ENCODE measurements at places on chromosomes 4 and X.

GRCh38 chr4:184288451-184289178 lies 70.9 kb upstream of the ENPP6 start:
- no peak for DNase-seq

- no peak for DNase-seq
Measured at GRCh38 chr4:129823105-129823504, 727.2 kb downstream of the C4orf33 start.

GRCh38 chrX:149021159-149021558 lies 483.9 kb downstream of the IDS start:
- no peak for DNase-seq

GRCh38 chr4:3491681-3492405 lies 28.7 kb downstream of the DOK7 start:
- no peak for DNase-seq

DNA sequence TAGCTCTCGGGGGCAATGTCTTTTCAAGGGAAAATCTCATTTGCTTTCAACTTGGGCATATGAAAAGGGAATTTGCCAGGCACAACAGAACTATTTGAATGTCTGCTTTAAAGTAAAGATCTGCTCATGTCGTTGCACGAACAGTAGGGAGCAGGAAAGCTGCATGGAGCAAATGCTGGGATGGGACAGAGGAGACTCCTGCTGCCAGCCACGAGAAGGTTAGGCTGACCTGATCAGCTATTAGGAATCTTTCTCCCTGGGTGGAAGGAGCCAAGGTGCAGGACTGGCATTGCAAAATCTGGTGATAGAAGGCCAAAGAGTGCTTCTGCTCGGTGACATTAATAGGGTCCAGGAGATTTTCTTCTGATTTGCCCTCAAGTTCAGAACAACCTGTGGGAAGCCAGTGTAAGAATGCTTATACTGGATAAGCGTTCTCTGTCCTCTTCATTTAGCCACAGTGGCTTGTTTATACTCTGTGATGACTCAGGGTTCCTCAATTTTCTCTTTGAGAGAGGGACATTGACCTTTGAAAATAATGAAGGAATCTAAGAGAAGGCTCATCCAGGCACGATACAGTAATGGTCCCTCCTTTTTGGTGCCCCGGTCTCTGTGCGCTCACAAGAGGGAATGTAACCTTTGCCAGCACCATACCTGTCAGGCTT lies 22.9 kb downstream of the FHL1 start:
- DNase-seq, result no peak

DNA sequence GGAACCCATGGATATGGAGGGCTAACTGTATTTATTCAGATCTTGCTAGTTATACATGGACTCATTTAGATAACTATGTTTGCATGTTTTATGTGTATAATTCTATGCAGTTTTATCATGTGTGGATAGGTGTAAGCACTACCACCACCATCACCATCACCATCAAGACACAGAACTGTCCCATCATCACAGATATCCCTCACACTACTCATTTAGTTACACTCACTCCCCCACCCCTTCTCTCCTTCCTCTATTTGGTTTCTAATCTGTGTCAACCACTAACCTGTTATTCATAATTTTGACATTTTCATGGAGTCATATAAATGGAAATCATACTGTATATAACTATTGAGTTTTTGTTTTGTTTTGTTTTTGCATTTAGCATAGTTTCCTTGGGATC lies 43.7 kb downstream of the STAG2 start:
- no peak for DNase-seq

- no peak for DNase-seq
Measured at GRCh38 chr4:102546635-102547034, 45.5 kb downstream of the NFKB1 start.

DNA sequence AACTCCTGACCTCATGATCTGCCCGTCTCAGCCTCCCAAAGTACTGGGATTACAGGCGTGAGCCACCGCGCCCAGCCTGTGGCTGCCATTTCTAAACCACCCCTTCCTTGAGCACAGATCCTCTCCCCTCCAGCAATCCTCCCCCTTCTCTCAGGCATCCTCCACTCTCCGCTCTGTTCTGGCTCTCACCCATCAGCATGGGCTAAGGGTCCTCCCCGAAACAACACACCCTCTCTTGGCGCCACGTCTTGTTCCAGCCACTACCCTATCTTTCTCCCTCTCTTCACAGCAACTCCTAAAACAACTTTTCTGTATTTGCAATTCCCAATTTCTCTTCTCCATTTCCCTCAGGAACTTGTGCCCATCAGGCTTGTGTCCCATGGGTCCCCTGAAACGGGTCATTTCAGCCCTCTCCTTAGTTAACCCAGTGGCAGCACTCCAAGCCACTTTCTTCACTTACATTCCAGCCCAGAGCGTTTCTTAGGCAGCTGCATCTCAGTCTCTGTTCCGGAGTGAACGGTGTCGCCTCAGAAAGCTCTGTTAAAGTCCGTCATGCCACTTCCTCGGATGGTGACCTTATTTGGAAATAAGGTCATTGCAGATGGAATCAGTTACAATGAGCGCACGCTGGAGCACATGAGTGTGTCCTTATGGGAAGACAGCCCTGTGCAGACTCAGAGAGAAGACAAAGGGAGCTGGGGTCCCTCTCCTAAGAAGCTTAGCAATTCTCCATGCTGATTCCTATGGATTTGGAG lies 28.3 kb upstream of the CLDN24 start:
- DNase-seq, result no peak

- DNase-seq, result no peak
Measured at GRCh38 chrX:13620207-13620606, 32.7 kb upstream of the TCEANC start.

GRCh38 chr4:34220601-34221000 lies 2023.7 kb downstream of the ARAP2 start:
- DNase-seq, result no peak

- no peak for DNase-seq
Measured at GRCh38 chr4:139843641-139844040, 178.0 kb downstream of the MGST2 start.

DNA sequence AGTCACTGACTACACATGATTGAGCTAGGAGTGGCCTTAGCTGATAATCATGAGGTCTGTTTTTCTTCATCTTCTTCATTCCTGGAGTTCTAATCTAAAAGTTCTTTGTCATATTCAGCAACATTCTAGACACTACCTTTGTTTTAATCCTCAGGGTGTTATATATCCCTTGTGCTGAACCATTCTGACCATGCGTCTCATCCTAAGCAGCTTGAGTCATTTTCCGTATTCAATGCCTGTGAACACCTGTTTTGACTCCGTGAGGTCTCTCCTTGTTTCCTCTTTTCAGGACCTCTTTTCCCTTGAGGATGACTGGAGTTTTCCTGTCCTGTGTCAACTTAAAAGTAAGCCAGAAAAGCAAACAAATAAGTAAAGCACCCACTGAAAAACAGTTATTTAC lies 597.9 kb downstream of the GBA3 start:
- no peak for DNase-seq

DNA sequence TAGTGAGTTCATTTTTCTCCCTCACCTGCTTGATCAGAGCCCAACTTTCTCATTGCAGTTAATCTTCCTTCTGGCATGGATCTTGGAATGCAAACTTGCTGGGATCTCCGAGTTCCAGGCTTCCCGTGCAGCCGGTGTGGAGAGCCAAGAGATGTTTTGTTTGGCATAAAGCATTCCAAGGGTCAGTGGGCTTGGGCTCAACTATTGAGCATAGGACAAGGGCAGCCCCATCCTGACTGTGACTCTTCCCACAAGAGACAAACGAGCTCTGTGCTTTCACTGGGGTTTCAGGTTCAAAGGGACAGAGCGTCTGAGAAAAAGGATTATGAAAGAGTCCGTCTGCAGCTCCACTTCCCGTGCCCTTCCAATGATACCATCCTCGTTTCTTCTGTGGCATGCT lies 10.5 kb downstream of the TLR7 start:
- DNase-seq, result no peak

GRCh38 chr4:22500831-22501714 lies 14.8 kb downstream of the ADGRA3 start:
- DNase-seq, result no peak

GRCh38 chr4:168884251-168885124 lies 125.6 kb downstream of the CBR4 start:
- no peak for DNase-seq

DNA sequence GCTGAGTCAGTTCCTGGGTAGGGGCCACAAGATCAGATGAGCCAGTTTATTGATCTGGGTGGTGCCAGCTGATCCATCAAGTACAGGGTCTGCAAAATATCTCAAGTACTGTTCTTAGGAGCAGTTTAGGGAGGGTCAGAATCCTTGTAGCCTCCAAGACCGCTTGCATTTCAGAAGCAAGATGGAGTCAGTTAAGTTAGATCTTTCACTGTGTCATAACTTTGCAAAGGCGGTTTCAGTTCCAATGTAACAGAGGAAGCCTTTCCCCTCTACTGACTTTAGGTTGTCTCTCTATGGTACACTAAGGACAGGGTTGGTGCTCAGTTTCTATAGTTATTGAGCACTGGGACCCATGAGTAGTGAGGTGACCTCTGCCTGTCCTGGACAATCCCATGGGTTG lies 127.3 kb upstream of the WDR1 start:
- DNase-seq, result no peak

DNA sequence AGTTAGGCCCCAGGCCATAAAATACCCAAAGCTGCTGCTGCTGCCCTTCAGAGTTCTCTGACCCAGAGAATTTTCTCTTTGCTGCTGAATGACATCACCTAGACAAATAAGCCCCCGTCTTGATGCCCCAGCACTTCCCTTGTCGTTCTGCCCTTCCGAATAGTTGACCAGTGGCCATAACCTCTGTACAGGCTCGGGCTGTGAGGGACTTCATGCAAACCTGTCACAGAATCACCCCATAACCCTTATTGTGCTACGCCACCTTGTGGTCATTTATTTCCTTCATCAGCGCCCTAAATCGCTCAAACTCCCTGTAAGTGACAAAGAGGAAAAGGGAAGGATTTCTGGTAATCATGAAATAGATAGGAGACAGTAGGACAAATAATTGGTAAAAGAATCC lies 18.8 kb downstream of the SPACA5 start:
- DNase-seq, result peak; percentile 12

GRCh38 chr4:126757219-126757618 lies 875.5 kb upstream of the INTU start:
- no peak for DNase-seq

- no peak for DNase-seq
Measured at GRCh38 chrX:139563251-139563650, 32.7 kb downstream of the F9 start.

- DNase-seq, result peak; percentile 40
Measured at GRCh38 chrX:79259073-79259689, 108.0 kb downstream of the ITM2A start.

DNA sequence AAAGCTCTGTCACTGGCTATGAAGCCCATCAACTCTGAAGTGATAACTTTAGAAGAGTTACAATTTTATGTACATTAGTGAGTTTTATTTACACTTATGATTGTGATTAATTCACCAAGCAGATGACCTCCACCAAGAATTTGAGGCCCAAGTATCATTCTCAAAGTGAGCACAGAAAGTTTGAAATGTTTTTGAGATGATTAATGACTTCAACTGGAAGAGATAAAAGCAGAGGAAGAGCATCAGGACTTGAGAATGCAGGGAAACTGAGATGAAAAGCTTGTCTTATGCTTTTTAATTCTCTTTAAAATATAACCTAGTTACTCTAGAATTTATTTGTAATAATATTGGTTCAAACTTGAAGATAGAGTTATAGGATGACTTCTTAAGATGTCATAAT lies 112.8 kb upstream of the H2AZ1 start:
- DNase-seq, result no peak

DNA sequence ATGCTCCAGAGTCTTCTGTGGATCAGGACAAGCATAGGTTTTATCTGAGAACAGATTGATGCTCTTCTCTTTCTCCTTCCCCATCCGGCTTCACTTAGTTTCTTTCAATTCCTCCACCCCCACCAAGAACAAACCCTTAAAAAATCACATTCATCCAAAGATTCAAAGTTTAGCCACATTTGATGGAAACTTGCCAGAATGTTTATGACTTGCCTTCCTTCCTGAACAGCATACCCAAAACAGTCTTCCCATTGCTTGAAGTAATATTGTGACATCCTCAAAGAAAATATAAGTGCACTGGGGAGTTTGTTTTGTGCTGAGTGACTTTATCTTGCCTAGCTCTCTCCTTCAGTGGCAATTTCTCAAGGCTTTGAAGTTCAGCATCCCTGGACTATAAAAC lies 83.0 kb downstream of the MAGEB17 start:
- DNase-seq, result no peak

DNA sequence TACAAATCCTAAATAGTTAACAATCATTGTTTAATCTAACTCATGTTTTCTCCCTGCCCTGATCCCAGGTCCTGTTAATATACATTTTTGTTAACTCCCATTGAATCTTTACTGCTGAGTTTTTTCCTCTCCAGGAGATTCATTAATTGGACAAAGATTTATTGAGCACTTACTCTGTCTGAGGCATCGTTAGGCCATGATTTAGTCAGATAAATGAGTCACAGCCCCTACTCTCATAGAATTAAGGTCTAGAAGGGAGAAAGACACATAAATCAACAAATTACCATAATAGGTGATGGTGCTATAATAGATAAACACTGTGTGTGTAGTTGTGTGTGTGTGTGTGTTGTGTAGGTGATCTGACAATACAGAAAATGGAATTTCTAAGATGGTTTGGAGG lies 112.5 kb downstream of the MAPK10 start:
- no peak for DNase-seq

DNA sequence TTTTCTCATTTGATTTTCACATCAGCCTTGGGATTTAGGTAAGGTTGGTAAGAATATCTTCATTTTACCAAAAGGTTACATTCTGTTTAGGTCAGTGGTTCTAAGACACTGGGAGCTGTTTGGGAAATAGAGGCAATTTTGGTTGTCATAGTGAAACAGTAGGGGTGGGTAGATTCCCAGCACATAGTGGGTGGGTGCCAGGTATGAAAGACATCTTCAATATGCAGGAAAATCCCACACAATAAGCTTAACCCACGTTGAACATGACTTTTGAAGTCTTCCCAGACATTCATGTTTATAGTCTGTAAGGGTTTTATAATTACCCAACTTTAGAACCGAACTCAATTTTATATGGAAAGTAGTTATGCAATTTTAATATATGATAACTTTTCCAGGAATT lies 249.6 kb downstream of the SNCA start:
- DNase-seq, result no peak

DNA sequence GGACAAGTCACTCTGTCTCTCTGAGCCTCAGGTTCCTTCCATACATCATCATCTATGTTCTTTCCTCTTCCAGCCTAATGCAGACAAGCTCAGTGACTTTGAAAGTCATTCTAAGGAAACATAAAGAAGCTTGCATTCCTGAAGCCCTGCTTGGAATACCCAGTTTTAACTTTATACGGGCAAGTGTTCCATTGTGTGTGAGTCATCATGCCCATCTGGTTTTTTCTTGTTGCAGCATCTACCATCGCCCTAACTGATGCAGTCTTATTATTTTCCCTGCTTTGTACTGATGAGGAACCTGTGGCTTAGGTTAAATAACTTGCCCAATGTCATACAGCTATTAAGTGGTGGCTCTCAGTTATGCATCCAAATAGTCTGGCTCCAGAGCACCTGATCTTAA lies 177.9 kb upstream of the RAI2 start:
- DNase-seq, result no peak

GRCh38 chrX:149962859-149963757 lies 24.8 kb upstream of the EOLA2 start:
- DNase-seq, result peak; percentile 7

Measured in CD8-positive, alpha-beta T cell (primary cell).